LHCN-M2 (cell line): ENCODE measurements at places on chromosomes 16 and 17. TPM values are rescaled to one million over a fixed set of nuclear protein-coding genes. Genes with fewer than 3 reads are reported as not detected.
A peak's percentile ranks its signal among the peaks of the same experiment; 100 is the strongest.

GRCh38 chr16:75452464-75453190 lies 11.9 kb downstream of the TMEM170A start:
- DNase-seq: no peak

- no peak for DNase-seq
Measured at GRCh38 chr17:27538156-27538955, 82.1 kb downstream of the KSR1 start.

The ERN1 gene
- 2.9 and 3.8 TPM in 2 replicates for total RNA-seq

DNA sequence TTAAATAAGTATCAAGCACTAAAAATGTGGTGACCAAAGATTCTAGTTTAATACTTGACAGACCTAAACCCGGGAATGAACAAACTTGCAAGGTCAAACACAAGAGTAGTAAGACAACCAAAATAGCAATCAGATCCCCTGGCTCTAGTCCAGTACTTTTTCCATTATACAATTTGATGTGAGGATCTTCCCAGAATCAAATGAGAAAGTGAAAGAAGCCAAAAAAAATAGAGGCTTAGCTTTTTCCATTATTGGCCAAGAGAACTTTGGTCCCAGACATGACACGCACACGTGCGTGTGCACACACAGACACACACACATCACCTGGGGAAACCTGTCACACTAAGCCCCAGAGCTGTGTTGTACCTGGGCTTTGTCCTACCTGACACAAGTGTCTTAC lies 300.6 kb upstream of the CDH5 start:
- DNase-seq: no peak

DNA sequence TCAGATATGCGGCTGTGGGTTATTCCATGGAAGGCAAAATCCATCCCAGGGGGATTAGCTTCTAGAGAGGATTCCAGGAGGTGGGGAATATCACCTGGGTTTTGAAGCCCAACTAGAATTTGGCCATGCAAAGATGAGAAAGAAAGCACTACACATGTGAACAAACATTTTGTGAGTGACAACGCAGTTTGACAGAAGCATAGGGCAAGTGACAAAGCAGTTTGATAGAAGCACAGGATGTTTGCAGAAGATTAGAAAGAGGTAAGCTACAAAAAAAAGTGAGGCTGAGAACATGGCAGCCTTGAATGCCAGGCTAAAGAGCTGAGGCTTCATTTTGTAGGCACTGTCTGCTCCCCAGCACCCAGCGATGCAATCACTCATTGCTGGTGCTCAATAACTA lies 12.3 kb upstream of the KRT38 start:
- DNase-seq: no peak

The KRTAP4-3 gene
- not detected in 2 replicates for total RNA-seq

DNA sequence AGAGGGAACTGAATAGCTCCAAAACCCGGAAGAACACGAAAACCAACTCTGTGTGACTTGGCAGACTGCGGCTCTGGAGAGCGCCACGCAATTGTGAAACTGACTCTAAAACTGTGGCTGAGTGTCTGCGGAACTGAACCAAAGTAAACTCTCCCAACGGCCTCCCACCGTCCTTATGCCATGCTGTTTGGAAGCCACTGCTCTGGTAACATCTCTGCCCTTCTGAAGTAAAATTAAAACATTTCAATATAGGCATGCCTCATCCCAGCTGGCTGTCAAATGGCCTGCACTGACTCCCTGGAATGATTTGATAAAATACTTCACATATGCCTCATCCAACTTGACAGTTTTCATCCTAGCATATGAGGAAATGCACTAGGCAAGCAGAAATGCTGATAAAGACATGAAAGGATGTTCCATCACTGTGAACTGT lies 70.2 kb downstream of the PARN start:
- peak; percentile 28 for DNase-seq

DNA sequence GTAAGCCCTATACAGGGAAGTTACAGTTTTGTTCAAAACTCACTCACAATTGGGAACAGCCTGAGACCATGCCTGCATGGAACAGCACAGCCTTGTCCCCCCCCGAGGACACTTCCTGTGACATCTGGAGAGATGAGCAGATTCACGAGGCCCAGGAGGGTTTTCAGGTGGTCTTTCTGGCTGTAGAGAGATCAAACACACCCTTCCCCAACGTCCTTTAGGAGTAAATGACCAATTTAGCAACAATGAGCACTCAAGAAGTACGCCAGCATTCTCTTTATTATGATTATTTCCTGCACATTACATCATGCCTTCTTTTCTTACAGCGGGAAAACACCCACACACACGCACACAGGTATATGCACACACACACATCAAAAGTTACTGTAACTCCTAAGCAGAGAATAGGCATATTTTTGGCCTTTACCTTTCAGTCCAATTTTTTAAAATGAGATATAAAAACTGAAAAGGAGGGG lies 39.0 kb downstream of the ADCY9 start:
- no peak for DNase-seq

GRCh38 chr16:47956916-47957315 lies 198.9 kb downstream of the ABCC12 start:
- DNase-seq: no peak

GRCh38 chr17:57868910-57869616 lies 19.2 kb upstream of the MRPS23 start:
- DNase-seq: no peak

The NRN1L gene
- total RNA-seq: not detected in 2 replicates

GRCh38 chr16:51242296-51242994 lies 91.4 kb upstream of the SALL1 start:
- no peak for DNase-seq

- no peak for DNase-seq
Measured at GRCh38 chr17:70517816-70518215, 348.5 kb downstream of the KCNJ2 start.

The SPNS2 gene
- total RNA-seq: 0.06 and 0.23 TPM in 2 replicates

- DNase-seq: peak; percentile 77
Measured at GRCh38 chr16:59635674-59636073, 901.6 kb upstream of the GOT2 start.

The OMG gene
- total RNA-seq: 0.23 and 0.45 TPM in 2 replicates

The PPP1R27 gene
- 1.0 TPM in 1 of 2 replicates, not detected in the other for total RNA-seq

- no peak for DNase-seq
Measured at GRCh38 chr17:48912476-48912875, 4.3 kb downstream of the UBE2Z start.

DNA sequence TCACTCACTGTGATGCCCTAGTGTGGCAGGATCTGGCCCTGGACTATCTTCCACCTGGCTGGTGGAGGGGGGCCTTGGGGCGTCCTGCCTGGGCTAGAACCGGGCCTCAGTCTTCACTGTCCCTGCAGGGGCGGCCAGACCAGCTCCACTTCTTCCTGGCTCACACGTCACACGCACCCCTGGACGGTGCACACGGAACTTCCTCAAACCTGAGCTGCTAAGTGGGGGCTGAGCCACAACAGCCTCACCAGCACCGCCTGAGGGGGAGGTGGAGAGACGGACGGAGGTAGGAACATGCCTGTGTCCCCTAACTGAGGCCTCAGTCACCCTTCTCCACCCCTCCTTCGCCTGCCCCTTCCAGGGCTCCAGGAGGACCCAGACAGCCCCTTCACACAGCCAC lies 36.6 kb downstream of the TIMM22 start:
- DNase-seq: no peak

The WNT9B gene
- not detected in 2 replicates for total RNA-seq

- peak; percentile 81 for DNase-seq
Measured at GRCh38 chr16:14300705-14301168, 229.6 kb downstream of the MRTFB start.

- DNase-seq: no peak
Measured at GRCh38 chr17:69722518-69722917, 308.0 kb downstream of the MAP2K6 start.

DNA sequence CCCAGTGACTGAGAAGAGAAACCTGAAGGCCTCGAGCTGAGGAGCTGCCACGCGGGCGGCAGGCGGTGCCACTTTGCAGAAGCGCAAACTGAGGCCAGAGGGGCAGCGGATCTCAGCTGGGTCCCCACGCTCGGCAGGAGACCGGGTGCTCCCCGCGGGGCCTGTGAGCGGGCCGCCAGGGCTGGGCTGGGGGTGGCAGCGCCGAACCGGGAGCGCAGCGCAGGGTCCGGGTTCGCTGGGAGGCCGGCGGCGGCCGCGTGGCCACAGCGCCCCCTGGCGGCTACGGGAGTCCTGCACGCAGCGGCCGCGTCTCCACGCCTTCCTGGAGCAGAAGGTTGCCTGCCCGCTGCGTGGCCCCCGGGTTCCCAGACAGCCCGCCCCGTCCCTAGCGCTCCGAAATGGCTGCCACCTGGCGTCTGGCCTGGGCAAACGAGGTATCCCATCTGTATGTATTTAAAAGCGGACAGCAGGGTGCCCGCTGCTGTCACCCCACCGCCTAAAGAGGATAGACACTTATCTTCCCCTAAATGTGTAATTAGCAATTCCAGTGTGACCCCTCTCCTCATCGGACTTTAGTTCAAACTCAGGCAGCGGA lies 96.1 kb upstream of the CDH5 start:
- DNase-seq: peak; percentile 34

The GNAO1 gene
- under 0.01 TPM in 1 of 2 replicates, not detected in the other for total RNA-seq

The ARL5C gene
- total RNA-seq: not detected in 2 replicates
